ENCODE measurements at places on chromosomes 2 and 18.

DNA sequence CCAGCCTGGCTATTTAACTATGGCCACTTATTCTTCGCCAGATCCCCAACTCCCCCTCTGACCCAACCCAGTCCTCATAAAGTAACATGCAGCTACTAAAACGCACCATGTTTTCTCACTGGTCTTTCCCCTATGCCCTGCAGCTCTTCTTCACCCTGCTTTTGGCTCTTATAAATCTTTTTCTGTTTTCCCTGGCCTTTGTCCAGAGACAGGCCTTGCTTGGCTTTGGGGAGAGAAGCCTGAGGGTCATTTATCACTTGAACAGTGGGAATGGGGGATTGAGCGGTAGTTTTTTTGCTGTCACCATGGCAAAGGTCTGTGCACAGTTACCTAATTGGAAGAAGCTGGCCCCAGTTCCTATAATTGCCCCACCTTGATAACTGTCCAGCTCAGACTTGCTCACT is 202.9 kb upstream of the NT5C1B start:
- no peak for DNase-seq

GRCh38 chr2:32947484-32948143 is 861 bp downstream of the LTBP1 start:
- DNase-seq = peak; percentile 29

DNA sequence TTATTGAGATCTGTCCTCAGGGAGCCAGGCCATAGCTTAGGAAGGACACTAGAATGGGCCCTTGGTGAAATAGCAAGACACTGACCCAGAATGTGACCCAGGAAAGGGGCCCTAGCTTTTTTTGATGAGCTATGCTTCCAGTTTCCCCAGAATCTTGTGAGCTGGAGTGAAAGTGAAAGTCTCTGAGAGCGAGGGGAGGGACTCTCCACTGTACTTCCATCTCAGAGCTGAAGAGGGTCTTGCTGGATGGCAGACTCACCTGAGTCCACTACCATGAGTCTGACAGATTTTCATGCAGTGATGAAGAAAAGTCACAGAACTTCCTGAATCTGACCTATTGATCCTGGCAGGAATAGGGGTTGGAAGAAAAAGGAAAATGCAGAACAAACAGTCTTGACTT is 3.1 kb downstream of the ARHGAP25 start:
- DNase-seq = peak; percentile 61

DNA sequence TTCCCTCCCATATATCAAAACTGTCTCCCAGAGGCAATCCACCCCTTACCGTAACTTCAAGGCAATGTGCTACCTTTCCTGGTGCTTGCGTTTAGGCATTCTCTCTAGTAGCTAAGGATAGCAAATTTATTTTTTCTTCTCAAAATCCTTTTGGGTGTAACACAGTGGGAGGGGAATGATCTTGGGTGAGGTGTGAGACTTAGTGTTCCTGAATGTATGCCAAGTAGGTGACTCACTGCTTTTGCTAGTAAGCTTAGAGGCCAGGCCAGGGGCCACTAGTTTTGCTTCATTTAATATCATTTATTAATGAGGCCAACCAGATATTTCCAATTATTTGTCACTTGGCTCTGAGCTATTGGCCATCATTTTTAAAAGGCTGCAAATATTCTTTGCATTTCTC is 135.5 kb downstream of the NAPG start:
- DNase-seq = no peak

DNA sequence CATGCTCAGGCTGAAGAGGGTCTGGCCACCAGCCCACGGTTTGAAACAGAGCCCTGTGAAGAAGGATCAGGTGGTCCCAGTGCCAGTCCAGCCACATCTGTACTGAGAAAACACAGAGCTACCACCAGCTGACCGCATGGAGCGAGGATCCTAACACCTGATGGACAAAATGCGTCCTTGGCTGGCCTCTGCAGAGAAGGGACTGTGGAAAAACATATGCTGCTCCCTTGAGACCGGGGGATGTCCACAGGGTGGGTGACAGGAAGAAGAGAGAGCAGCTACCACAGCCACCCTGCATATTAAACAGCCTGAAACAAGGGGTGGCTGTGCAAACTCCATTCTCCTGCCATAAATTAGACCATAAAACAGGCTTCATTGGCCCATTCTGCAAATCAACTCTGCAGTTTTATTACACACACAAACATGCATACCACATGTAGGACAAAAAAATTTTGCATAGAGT is 137.2 kb downstream of the BCL2 start:
- no peak for DNase-seq

DNA sequence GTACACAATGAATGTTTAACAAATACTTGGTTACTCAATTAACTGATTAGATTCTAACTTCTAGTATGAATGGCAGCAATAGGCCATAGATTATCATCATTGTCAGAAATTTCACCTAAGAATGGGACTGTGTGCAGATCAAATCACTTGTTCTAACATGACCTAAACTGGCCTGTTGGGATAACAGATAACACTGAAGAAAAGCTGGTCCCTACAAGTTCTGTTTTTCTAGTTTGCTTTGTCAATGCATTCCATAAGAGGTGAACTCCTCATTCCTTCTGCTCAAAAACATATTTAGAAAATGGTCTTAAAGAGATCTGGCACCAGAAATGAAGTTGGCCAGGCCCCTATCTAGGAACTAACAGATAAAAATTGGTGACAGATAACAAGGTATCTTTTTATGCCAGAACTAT is 175.4 kb downstream of the THADA start:
- DNase-seq = no peak

- no peak for DNase-seq
Measured at GRCh38 chr2:51918113-51918512, 886.2 kb upstream of the NRXN1 start.

- DNase-seq = no peak
Measured at GRCh38 chr2:186135686-186136085, 350.4 kb upstream of the ZC3H15 start.

DNA sequence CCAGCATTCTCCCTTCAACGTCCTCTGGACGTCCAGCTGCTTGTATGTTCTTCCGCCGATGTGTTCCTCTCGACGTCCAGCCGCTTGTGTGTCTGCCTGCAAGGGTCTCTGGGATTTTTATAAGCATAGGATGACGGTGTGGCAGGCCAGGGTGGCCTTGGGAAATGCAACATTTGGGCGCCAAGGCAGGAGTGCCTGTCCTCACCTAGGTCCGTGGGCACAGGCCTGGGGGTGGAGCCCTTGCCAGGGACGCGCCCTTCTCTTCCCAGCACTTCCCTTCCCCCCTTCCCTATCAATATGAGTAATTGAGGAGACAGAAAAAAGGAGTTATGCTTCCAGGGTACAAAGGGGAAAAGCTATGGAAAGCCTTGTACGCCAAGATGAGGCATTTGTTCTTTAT is 6.4 kb downstream of the NLRC4 start:
- DNase-seq = no peak

DNA sequence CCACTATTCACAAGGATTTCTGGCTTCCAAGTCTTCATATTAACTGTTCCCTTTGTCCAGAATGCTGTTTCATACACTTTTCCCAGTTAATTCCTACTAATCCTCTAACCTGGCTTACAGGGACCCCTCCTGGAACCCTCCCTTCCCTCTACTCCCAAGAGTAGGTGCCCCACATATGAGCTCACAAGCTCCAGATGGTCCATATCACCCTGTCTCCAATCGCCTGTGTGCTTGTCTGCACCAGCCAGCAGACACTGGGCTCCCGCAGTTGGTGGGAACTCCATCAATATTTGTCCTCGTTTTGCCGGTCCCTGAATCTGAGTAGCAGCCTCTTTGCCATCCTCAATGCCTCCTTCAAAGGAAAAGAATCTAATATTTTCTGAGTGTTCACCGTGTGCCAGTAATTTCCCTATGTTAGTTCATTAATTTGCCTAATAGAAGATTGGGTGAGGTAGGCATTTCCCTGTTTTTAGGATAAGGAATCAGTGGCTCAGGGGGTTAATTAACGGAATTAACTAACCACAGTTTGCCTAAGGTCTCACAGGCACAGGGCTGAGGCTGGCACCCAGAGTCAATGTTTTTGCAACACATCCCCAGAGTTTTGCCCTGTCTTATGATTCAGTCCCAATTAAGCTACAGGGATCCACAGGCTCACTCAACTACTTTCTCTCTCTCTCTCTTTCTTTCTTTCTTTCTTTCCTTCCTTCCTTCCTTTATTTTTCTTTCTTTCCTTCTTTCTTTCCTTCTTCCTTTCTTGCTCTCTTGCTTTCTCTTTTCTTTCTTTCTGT is 141.6 kb upstream of the CYP1B1 start:
- DNase-seq = no peak

DNA sequence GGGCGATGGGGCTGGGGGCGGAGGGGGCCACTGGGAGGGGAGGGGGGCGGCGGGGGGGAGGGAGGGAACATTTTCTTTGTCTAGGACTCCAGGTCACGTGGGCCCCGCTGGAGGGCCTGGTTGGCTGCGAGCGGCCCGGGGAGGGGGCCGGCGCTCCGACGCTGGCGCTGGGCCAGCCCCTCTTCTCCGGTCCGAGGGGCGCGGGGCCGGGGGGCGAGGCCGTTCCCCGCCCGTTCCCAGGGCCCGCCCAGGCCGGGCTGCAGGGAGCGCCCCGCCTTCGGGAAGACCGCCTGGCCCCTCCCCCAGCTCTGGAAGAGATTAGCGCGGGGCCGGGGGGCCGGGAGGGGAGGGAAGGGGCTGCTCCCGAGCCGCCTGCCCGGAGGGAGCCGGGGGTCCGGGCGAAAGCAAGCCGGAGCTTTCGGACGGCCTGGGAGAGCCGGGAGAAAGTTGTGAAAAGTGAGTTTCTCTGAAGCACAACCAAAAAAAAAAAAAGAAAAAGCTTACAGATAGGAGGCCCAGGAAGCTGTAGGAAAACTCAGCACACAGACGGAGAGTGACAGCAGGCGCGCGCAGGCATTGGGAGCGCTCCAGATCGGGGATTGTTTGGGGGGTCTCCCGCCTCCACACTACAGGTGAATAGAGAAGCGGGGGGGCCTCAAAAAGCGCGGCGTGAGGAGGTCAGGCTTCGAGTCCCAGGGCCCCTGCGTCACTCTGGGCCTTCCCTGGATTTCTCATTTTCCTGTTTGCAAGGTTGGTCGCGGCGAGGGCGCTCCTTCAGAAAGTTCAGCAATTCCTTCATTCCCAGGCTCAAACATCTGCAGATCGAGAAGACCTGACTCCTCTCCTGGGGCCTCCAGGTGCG is 84.1 kb upstream of the POMC start:
- DNase-seq = peak; percentile 62

DNA sequence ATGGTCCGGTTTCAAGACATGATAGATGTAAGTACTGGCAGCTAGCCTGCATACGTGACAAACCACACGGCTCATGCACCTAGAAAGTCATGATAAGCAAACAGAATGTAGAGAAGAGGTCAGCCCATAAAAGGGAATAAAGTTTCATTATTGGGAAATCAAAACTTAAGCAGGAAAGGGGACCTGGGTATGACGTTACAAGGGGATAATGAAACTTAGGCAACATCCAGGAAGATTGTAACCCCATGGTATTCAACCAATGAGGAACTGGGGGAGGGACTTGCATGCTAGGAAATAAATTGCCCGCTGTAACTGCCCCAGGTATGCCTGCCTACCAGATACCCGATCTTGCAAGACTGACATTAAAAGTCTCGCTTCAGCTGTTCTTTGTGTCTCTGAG is 1679.0 kb downstream of the SUCLG1 start:
- DNase-seq = no peak

- peak; percentile 57 for DNase-seq
Measured at GRCh38 chr2:136327162-136327852, 209.4 kb upstream of the CXCR4 start.

DNA sequence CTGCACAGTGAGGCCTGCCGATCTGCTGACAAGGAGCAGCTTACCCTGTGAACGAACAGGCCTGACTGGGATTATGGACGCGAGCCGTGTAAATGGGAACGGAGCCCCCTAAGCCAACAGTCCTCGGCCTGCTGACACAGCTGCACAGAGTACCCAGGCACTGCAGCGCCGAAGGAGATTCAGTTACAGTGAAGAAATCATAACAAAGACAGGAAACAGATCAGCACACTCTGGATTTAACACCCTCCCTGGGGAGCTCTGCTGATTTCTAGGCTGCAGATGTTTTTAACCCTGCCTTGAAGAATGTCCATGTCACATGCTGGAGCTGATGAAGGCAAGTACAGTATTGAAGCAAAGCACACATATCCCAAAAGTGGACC is 43.4 kb downstream of the COLEC12 start:
- no peak for DNase-seq

DNA sequence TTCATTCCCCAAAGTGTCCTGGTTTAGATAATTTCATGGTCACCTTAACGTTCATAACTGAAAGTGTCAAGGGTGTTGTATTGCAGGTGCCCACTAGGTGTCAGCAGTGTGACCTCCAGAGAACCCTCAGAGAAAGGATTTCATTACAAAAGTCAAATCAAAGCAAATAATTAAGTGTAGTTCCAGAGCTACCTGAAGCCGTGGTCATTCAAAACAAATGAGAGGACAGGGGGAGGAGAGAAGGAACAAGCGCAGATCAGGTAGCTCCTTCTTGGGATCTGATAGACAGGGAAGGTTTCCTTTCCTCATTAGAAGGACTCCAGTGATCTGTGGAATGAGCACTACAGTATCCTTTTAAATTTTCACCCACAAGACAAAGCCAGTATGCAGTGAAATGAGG is at the start of gene SLC9A4:
Gene SLC9A4 (plus strand): TSS at position 207 of the 400 bp plus-strand sequence. CDS start 534 bp downstream, outside the sequence.
- DNase-seq = peak; percentile 36

GRCh38 chr2:147331790-147332419 is 512.9 kb upstream of the ACVR2A start:
- peak; percentile 5 for DNase-seq

- no peak for DNase-seq
Measured at GRCh38 chr2:168174756-168175155, 72.6 kb downstream of the STK39 start.

DNA sequence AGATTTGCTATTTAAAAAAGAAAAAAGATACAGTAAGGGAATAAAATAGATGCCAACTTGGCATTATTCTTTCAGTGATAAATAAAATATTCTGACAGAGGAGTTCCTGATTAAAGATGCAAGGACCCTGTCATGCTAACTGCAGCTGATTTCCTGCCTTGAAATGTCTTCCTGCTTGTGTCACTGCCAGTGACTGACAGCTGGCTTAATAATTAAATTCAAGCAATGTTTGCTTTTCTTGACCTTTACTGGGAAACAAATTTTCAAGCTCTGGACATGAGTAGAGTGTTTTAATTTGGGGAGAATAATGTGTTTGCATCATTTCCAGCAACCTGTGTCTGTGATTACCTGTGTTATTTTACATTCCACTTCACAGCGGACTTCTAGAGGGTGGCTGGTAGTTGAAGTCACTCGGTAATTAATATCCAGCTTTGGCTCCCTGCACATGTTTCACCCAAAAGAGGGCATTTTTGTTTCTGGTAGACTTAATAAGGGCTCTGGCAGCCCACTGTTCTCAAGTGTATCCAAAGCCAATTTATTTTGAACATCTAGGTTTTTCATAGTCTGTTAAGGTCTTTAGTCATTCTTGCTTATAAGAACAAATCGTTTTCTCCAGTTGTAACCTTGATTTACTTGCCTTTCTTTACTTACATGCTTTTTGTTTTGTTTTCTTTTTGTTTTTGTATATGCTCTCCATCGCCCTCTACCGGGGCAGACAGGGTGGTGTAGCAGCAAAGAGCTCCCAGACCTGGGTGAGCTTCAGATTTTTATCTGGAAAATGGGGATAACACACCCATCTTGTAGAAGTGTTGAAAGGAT is 48.5 kb upstream of the PROKR1 start:
- DNase-seq = peak; percentile 63

- DNase-seq = no peak
Measured at GRCh38 chr2:9370746-9371145, 52.6 kb downstream of the ITGB1BP1 start.

Measured in hematopoietic multipotent progenitor cell (in vitro differentiated cells).